ENCODE measurements at places on chromosomes 7 and 10.
A peak's percentile ranks its signal among the peaks of the same experiment; 100 is the strongest.

DNA sequence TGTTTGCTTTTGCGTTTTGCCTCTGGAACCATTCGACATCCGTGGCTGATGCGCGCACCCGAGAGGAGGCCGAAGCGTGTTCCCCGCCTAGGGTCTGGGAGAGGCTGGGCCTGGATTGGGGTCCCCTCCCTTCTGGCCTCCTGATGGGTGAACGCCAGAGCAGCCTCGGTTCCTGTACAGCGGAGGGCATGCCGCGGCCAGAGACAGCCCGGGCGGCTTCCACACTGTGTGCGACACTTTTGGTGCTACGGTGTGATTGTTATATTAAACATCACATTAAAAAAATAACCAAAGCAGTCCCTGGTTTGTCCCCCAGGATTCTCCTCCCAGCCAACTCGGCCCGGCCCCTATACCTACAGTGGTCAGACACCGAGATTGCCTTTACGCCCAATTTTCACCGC, 3.7 kb upstream of the HOXA7 start:
- ATAC-seq = no peak

- ATAC-seq = no peak
Measured at GRCh38 chr7:90824386-90825307, 228.5 kb downstream of the CDK14 start.

- no peak for ATAC-seq
Measured at GRCh38 chr7:13034693-13035092, 347.3 kb downstream of the ARL4A start.

- ATAC-seq = peak; percentile 80
Measured at GRCh38 chr7:132380059-132380458, 196.2 kb downstream of the PLXNA4 start.

DNA sequence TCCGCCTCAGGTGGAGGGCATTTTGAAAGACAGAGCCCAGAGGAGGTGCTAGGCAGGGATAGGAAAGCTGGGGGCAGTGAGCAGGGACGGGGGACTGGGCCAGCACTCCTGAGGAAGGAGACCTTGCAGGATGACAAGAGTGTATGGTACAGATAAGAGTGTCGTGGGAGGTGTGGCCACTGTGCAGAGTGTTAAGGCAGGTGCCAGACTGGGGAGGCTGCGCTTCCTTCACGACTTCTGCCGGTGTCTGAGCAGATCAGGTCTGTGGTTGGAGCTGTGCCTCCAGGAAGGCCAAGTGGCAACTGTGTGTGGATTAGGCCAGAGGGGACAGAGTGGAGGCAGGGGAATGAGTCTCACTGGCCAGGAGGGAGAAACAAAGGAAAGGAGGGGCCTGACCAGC, 161.7 kb downstream of the HIBADH start:
- no peak for ATAC-seq

GRCh38 chr7:29130096-29130495, 16.2 kb downstream of the CPVL start:
- no peak for ATAC-seq

- ATAC-seq = no peak
Measured at GRCh38 chr10:82949816-82950575, 1075.0 kb downstream of the NRG3 start.

- no peak for ATAC-seq
Measured at GRCh38 chr7:101803203-101804087, 14.0 kb upstream of the CUX1 start.

GRCh38 chr7:158274996-158275395, 312.6 kb downstream of the PTPRN2 start:
- ATAC-seq = no peak

DNA sequence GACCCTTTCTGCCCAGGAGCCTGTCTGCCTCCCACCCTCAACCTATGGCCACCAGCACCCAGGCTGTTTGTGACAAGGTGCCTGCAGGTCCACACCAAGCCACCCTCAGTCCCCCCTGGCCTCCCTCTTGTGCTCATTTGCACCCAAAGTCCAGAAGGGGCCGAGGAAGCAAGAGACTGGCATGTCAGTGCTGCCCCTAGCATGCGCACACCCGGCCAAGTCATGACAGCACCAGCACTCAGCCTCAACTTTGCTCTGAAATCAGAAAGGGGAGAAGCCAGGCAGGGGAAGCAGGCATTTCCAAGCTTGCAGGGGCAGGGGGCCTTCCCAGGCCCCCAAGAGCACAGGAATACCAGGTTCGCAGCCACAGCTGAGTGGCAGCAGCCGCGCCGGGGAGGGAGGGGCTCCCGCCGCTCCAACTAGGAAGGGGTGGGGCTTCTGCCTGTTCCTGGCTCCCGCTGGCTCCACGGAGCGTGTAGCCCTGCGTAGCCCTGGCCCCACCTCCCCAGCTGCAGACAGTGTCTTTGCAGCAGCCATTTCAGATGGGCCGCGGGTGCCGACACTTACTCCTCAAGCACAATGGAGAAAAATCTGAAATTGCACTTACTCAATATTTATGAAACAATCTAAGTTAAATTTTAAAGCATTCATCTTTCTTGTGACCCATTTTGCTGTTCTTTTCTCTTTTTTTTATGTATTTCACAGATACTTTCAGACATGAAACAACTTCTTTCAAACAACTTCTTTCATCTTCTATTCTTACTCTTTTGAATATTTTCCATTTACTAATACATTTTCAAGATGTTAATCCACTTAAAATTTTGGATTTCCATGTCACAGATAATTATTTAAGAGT, 54.9 kb upstream of the ABCB5 start:
- ATAC-seq = no peak

DNA sequence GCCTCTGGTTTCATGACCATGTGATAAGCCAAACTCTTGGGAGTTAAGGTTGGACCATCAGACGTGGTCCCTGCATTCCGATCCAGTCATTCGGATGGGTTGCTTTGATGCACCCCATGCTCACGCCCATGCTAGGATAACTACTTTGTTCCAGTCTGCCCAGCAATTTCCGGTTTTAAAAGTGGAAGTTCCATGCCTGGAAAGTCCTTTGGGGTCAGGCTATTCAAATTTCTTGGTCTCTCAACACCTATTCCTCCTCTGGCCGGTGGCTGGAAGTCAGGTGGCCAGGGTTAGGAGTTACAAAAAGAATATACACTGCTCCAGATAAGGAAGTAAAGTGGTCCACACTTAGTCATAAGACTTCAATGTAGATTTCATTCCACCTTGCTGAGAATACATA, 37.7 kb upstream of the HABP2 start:
- no peak for ATAC-seq

DNA sequence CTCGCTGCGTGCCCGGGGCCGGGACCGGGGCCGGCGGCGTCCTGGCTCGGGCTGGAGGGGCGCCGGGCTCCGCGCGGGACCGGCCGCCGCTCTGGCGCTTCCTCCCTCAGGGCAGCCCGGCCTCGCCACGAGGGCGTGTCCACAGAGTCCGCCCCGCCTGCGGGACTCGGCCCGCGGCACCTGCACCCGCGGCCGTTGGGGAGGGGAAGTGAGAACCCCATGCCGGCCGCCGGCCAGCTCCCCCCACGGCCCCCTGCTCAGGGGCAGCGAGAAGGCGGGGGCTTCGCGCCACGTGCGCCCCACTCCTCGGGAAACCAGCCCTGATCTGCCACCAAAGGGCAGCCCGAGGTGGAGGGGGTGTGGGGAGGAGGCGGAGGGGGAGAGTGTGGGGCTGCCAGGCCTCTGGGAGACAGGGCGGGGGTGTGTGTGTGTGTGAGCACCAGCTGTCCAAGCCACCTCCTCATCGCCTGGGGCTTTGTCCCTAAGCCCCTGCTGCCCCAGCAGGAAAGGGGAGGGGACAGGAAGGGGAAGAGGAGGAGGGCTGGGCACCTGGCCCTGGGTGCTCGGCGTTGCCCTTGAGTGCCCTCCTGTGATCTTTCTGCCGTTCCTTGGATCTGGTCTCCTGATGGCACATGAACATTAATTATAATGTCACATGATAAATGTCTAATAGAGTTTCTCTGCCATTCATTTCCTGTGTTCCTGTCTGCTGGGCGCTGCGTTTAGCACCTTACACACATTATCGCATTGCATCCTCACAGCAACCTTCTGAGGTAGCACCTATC, at the start of gene PIK3AP1:
Gene PIK3AP1, minus strand, starts transcription at position 93 of the 785 bp plus-strand sequence. CDS start 120 bp downstream, outside the sequence.
- ATAC-seq = peak; percentile 79

DNA sequence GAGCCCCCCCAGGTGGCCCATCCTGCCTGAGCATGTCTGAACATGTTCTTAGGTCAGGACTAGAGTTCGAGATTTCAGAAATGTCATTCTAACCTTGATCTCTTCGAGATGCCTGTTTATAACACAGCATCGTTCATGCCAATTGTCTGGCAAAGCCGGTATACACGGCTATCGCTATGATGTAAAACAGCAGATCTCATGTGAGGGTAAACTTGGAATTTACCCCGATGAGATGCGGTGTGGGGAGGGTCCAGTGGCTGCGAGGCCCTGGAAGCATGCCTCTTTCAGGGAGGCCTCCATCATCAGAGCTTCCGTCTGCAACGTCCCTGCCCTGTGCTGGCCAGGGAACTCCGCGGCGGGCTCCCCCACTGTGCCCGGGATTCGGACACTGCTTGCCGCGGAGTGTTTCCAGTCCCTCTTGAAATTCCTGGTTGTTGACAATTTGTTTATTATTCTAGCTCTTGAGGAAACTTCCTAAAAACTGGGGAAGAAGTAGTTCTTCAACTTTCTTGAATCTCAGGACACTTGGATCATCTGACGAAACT, 168.6 kb upstream of the RHEB start:
- ATAC-seq = no peak

- ATAC-seq = no peak
Measured at GRCh38 chr7:25517906-25518305, 289.6 kb upstream of the NPVF start.

- no peak for ATAC-seq
Measured at GRCh38 chr10:46006219-46006618, 24.2 kb downstream of the NCOA4 start.

- peak; percentile 84 for ATAC-seq
Measured at GRCh38 chr7:99379043-99379577, 4.6 kb downstream of the ARPC1B start.

- peak; percentile 85 for ATAC-seq
Measured at GRCh38 chr10:30999070-30999712, 32.5 kb downstream of the ZNF438 start.

DNA sequence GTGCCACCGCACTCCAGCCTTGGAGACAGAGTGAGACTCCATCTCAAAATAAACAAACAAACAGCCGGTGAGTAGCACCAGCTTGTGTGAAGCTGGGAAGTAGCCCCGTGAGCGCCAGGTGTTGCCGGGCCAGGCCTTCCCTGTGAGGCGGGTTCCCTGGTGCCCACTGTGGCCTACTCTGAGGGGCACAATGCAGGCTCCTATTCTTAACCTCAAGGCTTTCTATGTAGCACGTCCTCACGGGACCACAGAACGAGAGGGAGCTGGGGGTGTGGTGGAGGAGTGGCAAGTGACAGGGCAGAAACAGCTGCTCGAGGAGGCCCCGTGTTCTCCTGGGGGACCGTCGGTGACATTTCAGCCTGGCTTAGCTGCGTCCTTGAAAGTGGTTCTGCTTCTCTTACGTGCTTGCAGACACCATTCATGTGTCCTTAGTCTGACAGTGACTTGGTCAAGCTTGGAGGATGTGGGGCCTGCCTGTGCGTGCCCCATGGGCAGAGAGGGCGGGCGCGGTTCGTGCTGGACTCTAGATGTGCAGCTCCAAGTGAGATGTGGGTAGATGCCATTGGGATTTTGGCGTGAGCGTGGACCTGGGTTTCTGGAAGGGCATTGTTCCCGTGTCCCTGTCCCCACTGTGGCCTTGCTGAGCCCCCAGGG, 116.6 kb downstream of the NKX6-2 start:
- no peak for ATAC-seq
